ENCODE measurements at places on chromosomes 5 and 9.

- no peak for DNase-seq
Measured at GRCh38 chr9:438066-438465, 223.4 kb downstream of the DOCK8 start.

- DNase-seq, result no peak
Measured at GRCh38 chr5:90325093-90325492, 84.5 kb downstream of the CETN3 start.

DNA sequence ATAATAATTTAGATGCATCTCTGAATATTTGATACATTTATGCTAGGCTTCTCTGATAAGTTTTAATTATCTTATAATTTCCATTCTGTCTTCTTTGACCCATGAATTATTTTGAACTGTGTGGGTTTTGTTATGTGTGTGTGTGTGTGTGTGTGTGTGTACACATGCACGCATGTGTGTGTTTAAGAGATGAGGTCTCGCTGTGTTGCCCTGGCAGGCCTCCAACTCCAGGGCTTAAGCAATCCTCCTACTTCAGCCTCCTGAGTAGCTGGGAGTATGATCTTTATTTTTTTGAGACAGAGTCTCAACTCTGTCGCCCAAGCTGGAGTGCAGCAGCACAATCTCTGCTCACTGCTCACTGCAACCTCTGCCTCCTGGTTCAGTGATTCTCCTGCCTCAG, 75.4 kb downstream of the NDUFAF2 start:
- peak; percentile 30 for DNase-seq

- no peak for DNase-seq
Measured at GRCh38 chr9:136244122-136244968, 1.3 kb downstream of the QSOX2 start.

Measured in HCEC 1CT (cell line).